Gastroesophageal sphincter (tissue), 4 donors: ENCODE measurements at places on chromosomes 12 and 14.
A peak's percentile ranks its signal among the peaks of the same experiment; 100 is the strongest.

GRCh38 chr12:25629341-25629740 is 76.3 kb upstream of the LMNTD1 start:
- no peak for ATAC-seq

DNA sequence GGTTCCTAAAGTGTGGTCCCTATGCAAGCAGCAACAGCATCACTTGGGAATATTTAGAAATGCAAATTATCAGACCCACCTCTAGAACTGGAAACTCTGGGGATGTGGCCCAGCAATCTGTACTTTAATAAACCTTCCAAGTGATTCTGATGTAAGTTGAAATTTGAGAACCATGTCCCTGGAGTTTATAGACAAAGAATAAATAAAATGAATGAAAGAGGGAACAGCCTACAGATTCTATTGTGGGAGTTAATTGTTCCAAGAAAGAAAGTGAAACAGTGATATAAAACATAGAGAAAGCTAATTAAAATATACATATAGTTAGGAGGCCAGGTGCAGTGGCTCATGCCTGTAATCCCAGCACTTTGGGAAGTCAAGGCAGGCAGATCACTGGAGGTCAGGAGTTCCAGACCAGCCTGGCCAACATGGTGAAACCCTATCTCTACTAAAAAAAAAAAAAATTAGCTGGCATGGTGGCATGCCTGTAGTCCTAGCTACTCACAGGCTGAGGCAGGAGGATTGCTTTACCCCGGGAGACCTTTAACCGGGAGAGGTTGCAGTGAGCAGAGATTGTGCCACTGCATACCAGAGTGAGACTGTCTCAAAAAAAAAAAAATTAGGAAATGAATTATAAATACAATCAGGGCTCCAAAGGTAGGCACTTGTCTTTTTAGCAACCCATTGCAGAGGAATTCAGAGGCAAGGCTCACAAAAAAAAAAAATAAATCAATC is 507.5 kb downstream of the NAV3 start:
- ATAC-seq = no peak

DNA sequence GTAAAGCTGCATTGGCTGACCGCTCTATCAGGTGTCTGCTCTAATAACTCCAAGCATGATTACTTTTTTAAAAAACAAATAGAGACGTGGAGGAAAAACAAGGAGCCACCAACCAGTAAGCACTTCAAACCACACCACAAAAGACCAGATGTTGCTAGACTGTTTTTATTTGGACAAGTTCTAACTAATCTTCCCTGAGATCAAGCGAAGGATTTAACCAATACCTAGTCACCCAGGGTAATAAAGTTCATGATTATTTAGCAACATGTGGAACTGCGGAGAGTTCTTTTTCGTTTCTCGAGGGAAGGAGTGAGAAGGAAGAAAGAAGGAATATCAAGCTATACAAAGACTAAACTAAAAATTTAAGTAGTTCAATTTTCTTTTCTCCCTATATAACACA is 288.1 kb downstream of the DUSP6 start:
- ATAC-seq = no peak

GRCh38 chr12:47507221-47507620 is 198.6 kb downstream of the RPAP3 start:
- no peak for ATAC-seq

DNA sequence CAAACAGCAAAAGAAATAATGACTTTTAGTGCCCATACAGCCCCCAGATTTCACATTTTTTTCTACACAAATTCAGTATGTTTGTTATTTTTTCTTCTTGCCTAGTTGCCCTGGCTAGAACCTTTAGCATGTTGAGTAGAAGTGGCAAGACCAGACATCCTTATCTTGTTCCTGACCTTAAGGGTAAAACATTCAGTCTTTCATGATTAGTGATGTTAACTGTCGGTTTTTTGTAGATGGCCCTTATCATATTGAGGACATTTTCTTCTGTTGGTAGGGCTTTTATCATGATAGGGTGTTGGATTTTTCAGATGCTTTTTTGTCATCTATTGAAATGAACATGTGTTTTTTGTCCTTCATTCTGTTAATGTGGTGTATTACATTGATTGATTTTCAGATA is 17.1 kb downstream of the IRAK3 start:
- no peak for ATAC-seq

DNA sequence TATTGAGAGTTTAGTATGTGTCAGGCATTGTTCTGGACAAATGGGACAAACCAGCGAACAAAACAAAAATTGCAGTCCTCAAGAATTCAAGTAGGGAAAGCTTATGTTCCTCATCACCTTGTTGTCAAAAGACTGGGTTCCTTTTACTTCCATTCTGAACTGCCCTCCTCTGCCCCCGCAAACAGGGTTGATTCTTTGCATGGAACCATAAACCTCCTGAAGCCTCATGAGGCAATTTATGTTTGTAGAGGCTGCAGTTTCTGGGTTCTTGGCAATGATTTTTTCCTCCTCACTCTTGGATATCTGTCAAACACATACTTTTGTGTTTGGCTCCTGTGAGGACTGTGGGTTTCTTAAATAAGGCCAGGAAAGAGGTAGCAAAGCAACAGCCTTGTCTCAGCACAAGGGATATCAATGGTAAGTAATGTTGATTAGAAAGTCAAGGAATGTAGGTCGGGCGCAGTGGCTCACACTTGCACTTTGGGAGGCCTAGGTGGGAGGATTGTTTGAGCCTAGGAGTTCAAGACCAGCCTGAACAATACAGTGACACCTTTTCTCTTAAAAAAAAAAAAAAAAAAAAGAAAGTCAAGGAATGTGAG is 13.9 kb downstream of the COPZ1 start:
- no peak for ATAC-seq

- peak; percentile 43 for ATAC-seq
Measured at GRCh38 chr12:7806863-7807487, 17.8 kb downstream of the NANOG start.

- ATAC-seq = no peak
Measured at GRCh38 chr12:120755269-120755668, 29.6 kb downstream of the ACADS start.

DNA sequence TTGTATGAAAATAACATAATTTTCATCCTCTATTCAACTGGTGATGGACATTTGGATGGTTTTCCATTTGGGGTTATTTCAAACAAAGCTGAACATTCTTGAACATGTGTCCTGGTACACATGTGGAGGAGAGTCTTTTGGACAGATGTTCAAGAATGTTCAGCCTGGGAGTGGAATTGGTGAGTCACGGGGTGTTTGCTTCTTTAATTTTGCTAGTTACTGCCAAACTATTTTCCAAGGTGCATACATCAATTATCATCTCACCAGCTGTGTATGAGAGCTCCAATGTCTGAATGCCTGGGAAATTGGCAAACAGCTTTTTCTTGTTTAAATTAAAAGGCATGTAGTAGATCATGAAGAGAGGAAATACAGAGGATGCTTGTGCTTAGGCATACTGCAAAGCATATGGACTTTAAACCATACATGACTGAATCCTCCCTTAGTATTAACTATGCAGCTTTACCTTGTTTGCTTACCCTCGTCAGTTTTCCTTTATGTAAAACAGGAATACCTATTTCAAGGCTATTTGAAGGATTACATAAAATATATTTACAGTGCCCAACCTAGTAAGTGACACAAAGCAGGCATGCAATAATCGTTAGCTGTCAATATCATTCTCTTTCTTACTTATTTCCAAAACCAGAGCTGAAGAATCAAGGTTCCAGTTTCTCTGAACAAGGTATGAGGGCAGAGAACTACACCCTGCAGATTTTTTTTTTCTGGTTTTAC is 152.1 kb downstream of the ITPR2 start:
- ATAC-seq = no peak

GRCh38 chr14:45650754-45651153 is 397.8 kb upstream of the MIS18BP1 start:
- no peak for ATAC-seq

- ATAC-seq = peak; percentile 16
Measured at GRCh38 chr12:622416-622815, 40.8 kb downstream of the NINJ2 start.

GRCh38 chr12:26471560-26471959 is 276.2 kb downstream of the SSPN start:
- peak; percentile 22 for ATAC-seq

GRCh38 chr14:94427016-94427613 is 25.5 kb downstream of the SERPINA11 start:
- ATAC-seq = no peak

DNA sequence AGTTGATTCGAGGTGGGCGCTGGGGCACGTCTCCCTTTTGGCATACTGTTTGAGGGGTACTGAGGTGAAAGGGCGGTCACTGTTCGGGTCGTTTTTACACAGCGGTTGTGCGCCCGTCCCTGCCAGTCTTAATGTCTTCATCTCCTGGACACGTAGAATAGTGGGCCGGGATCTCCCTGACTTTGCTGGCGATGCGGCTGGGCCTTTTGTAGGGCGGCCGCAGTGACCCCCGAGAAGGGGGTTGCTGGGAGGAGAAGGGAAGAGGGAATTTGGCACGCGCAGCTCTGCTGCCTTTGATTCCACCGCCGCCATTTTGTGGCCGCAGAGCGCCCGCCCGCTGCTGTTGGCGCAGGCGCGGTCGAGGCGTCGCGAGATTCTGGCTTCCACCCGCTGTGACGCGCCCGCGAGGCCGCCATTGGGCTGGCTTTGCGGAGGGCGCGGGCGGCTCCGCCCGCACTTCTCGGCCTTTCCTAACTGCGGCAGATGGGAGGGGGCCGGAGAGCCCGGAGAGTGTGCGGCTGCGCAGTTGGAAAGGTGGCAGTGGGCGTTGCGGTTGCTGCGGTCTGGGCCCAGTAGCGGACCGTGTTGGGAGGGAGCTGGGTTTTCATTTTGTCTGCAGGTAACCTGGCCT is 542 bp downstream of the SRSF5 start:
- peak; percentile 90 for ATAC-seq
